ENCODE measurements at places on chromosomes 3 and 15.

- DNase-seq = no peak
These were observed 62.4 kb upstream of the SIAH2 start for GRCh38 chr3:150825192-150825915.

- DNase-seq = no peak
These were observed 978.1 kb upstream of the ALCAM start for GRCh38 chr3:104388619-104389018.

DNA sequence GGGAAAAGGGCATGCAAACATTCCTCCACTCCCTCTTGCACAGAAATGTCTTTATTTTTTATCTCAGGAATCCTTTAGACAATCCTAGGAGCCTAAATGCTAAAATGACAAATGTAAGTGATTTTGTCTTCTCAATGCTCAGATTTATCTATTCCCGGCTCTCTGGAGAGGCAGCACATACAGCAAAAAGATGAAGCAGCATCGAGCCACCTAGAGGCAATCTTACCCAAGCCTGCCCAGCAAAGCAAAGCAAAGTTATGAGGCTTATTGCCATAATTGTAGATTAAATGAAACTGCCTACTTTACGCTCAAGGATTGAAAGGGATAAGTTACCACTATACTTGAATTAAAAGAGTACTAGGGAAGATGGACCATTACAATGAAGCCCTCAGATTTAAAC is 750.4 kb upstream of the NR2F2 start:
- no peak for DNase-seq

DNA sequence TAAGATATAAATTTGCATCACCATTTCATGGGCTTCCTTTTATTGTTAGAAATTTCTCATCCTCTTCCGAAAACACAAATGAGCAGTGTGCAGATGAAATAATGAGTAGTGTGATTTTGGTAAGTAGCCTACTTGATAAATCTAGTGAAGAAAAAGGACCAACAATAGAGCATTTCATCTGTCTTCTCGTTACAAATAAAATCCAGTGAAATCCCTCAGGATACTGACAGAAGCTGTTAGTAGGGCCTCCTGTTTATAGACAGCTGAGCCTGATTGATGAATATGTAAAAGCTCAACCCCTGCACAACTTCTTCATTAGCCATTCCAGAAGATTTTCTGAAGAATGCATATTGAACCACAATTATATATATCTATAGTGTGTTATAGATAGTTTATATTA is 363.7 kb upstream of the EPHA6 start:
- DNase-seq = no peak

- no peak for DNase-seq
These were observed 276.1 kb downstream of the NR2F2 start for GRCh38 chr15:96606617-96607016.

- DNase-seq = no peak
These were observed 27.9 kb downstream of the MCTP2 start for GRCh38 chr15:94259121-94259751.

- DNase-seq = no peak
These were observed 496.1 kb downstream of the FOXP1 start for GRCh38 chr3:71087143-71088018.

DNA sequence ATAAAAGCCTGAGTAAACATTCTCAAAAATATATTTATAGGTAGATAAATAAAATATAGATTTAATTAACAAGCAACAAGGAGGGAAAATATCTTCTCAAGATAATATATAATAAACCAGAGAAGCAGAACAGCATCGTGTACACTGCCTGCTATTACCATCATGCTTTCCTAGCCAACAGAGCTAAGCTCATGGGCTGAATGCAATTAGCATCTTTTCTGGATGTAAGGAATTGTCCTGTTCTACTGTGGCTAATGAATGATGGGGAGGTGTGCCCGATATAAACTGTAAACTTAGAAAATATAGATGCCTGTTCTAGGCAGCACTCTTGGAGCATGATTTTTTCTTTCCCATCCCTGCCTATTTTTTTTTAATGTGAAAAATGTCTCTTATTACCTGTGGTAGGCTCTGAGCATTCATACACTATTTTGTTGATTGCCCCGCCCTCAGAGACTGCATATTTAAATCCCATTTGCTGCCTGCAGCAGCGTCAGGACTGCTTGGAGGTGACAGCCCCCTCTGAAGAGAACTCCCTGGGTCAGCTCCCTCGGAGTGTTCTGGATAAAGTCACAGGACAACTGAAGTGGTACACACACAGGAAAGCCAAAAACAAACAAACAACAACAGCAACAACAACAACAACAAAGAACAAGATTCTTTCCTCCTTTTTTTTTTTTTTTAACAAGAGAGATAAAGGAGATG is 312.3 kb downstream of the SATB1 start:
- no peak for DNase-seq

- DNase-seq = no peak
These were observed 46.3 kb downstream of the FOXP1 start for GRCh38 chr3:71537211-71537611.

DNA sequence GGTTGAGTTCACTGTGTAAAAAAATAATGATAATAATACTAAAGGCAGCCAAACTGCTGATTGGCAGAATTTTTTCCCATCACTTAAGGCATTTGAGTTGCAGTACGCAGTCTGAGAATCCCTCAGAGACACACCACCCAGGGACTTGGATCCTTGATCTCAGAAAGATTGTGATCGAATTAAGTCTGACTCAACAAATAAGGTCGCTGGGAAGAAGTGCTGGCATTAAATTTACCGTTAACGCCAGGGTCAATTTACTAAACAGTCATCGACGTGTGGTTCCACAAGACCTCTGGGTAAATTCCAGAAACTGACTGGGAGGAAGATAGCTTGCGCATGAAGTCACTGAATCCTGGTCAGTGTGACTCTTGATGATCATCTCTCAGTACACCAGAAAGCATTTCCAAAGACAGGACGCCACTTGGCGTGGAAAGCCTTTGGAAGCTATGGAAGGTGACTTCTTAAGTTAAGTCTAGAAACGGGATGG is 48.3 kb upstream of the CGNL1 start:
- no peak for DNase-seq

GRCh38 chr3:151044706-151045105 is 40.8 kb upstream of the MED12L start:
- no peak for DNase-seq

GRCh38 chr3:126053513-126053912 is 30.4 kb downstream of the SLC41A3 start:
- no peak for DNase-seq

- no peak for DNase-seq
These were observed 116.9 kb upstream of the GADL1 start for GRCh38 chr3:31011380-31011779.

GRCh38 chr3:24096695-24097290 is 151.7 kb downstream of the NR1D2 start:
- no peak for DNase-seq

- no peak for DNase-seq
These were observed 138.6 kb downstream of the MEGF11 start for GRCh38 chr15:66114863-66115425.

DNA sequence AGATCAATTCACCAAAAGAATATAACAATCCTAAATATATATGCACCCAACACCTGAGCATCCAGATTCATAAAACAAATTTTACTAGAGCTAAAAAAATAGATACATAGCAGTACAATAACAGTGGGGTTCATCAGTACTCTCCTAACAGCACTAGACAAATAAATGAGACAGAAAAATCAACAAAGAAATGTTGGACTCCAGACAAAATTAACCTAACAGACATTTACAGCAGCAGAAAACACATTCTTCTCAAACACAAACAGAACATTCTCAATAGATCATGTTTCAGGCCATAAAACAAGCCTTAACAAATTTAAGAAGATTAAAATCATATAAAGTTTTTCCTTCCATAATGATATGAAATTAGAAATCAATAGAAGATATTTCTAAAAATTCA is 124.8 kb upstream of the NECTIN3 start:
- DNase-seq = no peak

- DNase-seq = no peak
These were observed 734.2 kb upstream of the ALCAM start for GRCh38 chr3:104632521-104632920.

DNA sequence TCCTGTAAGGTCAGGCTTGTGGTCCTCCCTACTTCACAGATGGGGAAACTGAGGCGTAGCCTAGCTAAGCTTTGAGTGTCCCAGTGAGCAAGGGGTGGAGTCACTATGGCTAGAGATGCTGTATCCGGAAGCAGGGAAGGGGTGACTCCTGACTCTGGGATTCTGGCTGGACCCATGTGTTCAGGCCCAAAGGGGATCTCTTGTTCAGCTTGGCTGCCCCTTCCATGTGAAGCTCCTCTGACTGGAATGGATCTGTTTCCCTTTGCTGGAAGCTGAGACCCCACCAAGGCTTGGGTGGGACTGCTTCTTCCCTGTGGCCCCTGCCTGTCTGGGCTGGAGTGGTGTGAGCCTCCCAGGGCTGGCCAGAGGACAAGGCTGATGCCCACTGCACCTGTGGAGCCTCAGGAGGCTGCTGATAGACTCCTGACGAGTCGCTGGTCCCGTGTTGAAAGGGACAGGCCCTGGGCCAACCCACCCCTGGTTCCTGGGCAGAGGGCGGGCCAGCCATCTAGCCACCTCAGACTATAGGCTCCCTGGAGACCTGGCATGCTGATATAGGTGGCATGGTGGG is 1.0 kb downstream of the MAPKAPK3 start:
- no peak for DNase-seq

- no peak for DNase-seq
These were observed 229.9 kb upstream of the TRIM42 start for GRCh38 chr3:140448001-140448400.

DNA sequence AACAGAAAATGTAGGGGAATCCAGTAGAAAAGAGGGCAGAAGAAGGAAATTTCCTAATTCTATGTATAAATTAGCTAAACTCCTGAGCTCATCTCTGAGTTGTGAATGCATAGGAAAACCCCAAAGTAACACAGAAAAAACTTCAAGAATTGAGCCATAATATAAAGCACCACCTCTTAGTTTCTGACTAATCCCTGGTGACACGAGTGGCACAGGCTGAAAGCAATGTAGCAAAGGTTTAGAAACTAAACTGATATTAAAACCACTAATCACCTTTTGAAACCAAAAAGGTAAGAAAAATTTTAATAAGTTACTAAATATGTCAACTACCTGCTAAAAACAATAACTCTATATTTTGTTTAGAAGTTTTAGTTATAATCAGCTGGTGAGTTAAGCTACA is 255.6 kb upstream of the NECTIN3 start:
- no peak for DNase-seq

DNA sequence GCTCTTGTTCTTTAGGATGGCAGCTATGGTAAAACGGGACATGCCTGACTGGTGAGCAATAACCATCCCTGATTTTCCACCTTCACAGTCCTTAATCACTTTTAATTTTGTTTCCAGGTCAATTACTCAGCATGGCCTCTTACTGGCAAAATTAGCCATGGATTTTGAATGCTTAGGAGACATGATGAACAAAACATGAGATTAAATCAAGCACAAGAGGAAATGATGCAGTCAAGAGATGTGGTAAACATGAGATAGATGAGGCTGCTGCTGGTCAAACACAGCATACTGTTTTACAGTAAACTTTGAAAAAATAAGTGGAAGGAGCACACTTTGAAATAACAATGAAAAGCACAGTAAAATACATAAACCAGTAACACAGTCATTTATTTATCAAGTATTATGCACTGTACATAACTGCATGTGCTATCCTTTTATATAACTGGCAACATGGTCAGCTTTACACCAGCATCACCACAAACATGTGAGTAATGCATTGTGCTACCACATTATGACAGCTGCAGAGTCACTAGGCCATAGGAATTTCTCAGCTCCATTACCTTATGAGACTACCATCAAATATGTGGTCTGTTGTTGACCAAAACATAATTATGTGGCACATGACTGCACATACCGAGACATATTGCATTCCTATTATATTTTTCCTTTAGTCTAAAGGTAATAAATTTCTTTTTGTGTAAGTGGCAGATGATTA is 30.1 kb upstream of the ZNF502 start:
- DNase-seq = no peak

GRCh38 chr3:112761062-112761638 is 85.5 kb downstream of the CD200R1L start:
- DNase-seq = no peak

- no peak for DNase-seq
These were observed 15.4 kb upstream of the KLF15 start for GRCh38 chr3:126372413-126373145.

DNA sequence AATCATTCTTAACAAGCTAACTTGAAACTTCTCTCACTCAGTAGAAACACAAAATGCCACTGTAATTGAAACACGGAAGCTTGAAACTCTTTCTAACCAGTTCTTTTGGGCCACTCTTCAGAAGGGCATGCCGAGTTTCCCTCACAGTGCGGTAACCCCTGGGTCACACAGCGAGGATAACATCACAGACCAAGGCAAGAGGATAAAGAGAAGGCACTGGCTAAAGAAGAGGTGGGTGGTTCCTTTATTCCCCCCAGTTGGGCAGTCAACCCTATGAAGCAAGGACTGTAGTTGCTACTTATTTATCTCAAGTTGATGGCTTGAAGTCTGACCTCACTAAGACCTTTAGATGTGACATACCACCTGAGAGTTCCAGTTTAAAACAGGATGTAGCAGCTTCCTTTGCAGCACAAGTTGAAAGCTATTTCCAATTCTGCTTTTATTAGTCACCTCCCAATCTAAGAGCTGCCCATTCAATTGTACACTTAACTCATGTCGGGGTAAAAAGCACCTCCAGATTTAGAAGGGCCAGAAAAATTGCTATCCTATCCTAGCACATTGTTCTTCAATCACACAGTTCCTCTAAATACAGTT is 272.4 kb downstream of the TIGIT start:
- no peak for DNase-seq

DNA sequence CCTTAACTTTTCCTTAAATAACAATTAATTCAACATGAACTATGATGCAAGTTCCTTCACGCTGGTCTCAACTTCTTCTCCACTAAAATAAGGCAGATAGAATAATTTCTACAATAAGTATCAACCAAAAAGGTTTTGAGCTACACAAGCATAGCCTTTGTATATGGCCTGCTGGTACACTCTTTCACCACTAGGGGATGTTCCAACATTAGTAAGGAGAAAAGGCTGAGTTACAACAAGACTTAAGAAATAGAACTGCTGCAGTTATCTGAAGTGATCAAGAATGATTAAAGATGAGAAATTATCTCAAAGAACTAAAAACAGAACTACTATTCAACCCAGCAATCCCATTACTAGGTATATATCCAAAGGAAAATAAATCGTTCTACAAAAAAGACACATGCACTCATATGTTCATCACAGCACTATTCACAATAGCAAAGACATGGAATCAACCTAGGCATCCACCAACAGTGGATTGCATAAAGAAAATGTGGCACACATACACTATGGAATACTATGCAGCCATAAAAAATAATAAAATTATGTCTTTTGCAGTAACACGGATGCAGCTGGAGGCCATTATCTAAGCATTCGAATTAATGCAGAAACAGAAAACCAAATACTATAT is 14.4 kb downstream of the ATP13A3 start:
- peak; percentile 78 for DNase-seq

All from hematopoietic multipotent progenitor cell treated with erythropoietin and hydrocortisone succinate and interleukin-3 and kit ligand, for 8 days (in vitro differentiated cells).